T47D (cell line): ENCODE measurements at places on chromosomes 11 and 22.

DNA sequence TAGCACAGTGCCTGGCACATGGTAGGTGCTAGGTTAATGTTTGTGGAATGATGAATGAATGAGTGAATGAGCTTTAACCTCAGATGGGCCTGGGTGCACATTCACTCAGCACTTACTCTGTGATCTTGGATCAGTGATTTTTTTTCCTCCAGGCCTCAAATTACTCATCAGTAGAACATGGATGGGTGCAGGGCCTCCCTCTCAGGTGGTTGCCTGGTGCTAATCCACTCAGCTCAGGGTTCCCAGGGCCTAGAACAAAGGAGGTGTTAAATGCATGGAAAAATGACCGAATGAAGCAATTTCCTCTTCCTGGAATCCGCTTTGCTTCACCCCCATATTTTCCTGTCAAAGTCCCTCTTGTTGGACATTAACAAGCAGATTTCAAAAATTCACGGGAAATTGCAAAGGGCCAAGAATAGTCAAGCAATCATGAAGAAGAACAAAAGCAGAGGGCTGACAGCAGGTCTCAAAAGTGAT lies 93.5 kb downstream of the MYEOV start:
- no peak for DNase-seq

DNA sequence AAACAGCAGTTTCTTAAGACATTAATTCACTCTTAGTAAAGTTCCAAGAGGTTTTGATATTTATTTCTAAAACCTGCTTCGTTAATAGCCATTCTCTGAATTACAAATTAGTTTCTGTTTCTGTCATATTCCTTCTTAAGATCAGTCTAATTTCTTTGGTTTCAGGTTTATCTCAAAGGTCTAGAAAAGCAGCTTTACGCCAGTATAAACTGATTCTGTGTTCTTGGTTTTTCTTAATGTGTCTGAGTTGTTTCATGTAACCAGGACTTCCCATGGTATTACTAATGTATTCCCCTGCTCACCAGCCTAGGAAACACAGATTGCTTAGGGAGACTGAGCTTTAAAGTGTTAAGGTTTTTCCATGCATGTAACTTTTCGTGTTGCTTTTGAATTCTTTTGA lies 6.8 kb upstream of the ACY3 start:
- DNase-seq: no peak

DNA sequence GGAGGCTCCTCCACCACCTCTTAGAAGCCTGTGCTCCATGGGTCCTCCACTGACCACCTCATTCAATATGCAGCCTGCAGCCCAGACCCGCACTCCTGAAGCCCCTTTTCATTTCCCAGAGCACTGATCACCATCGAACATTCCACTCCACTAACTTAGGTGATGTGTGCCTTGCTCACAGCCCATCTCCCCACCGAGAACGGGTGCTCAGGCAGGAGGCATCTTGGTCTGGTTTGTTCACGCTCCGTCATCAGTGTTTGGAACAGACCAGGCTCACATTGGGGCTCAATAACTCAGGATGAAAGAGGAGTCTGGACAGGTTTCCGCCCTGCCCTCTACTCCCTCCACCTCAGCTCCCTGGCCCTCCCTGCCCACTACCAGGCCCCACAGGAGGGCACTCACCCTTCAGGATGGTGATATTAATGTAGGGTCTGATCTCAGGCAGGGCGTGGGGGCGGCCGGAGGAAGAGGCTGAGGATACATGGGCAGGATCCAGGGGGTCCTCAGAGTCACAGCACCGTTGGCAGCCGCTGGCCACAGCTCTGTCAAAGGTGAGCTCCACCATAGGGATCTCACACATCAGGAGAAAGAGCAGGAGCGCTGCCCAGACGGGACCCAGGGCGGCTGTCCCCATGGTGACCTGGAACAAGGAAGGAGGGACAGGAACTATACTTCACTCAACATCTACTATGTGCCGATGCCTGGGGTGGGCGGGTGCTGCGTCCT lies 3.1 kb downstream of the C1QTNF6 start:
- no peak for DNase-seq

GRCh38 chr11:118100691-118101232 lies 14.0 kb upstream of the SMIM35 start:
- DNase-seq: no peak

DNA sequence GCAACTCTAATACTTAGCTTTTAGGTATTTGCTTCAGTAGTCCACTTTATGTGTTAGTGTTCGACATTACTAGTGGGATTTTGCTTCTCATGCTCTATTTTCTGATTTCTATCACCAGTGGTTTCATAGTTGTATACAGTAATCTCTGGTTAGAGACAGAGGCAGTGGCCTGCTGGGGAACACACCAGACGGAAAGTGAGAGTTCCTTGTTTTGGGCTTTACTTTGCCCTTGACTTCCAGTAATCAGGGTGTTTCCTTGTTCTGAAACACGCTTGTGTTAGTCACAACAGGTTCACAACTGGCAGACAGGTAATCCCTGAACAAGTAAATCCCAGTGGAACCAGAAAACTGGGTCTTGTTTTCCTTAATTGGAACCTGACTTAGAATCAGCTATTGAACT lies 56.0 kb downstream of the PACS1 start:
- no peak for DNase-seq

- DNase-seq: no peak
Measured at GRCh38 chr11:106524436-106524835, 447.0 kb downstream of the AASDHPPT start.

- no peak for DNase-seq
Measured at GRCh38 chr11:117842131-117842941, 17.8 kb upstream of the FXYD2 start.

DNA sequence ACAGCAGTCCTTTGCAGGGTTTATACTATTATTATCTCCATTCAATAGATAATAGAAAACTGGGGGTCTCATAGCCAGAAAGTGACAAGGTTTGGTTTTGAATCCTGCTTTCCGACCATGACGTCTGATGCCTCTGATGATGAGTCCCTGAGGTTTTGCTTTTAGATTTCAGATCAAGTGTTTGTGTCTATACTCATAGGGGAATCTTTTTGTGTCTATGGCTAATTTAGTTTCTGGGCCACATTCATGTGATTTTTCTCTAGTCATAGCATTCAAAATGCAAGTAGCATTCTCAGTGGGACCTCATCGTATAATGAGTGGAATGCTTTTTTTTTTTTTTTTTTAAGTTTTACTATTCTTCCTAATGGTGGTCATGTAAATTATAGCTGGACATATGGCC lies 72.9 kb downstream of the TNRC6B start:
- no peak for DNase-seq

GRCh38 chr11:93128574-93128973 lies 69.2 kb downstream of the SLC36A4 start:
- peak; percentile 28 for DNase-seq
